ENCODE measurements at places on chromosomes 5 and 9. TPM values are rescaled to one million over a fixed set of nuclear protein-coding genes. Genes with fewer than 3 reads are reported as not detected.

GRCh38 chr9:106326493-106326892 lies 536.5 kb upstream of the ZNF462 start:
- H3K36me3 ChIP-seq = no peaks in the 10 kb centered on the region
- H3K4me1 ChIP-seq = no peaks in the 10 kb centered on the region
- DNase-seq = no peak
- no peak overlapping the region for H3K27ac ChIP-seq

GRCh38 chr9:118578467-118578866 lies 790.8 kb downstream of the BRINP1 start:
- no peak overlapping the region for H3K4me3 ChIP-seq
- no peaks in the 10 kb centered on the region for H3K36me3 ChIP-seq
- no peaks in the 10 kb centered on the region for H3K27me3 ChIP-seq
- no peaks in the 10 kb centered on the region for H3K4me1 ChIP-seq

GRCh38 chr9:133003671-133004090 lies 25.2 kb downstream of the GFI1B start:
- H3K4me1 ChIP-seq = no peaks in the 10 kb centered on the region
- no peaks in the 10 kb centered on the region for H3K36me3 ChIP-seq
- peaks cover 25% of the 10 kb centered on the region for H3K27me3 ChIP-seq
- no peak for DNase-seq
- H3K27ac ChIP-seq = no peak overlapping the region

GRCh38 chr5:117433818-117434217 lies 859.2 kb upstream of the SEMA6A start:
- H3K36me3 ChIP-seq = no peaks in the 10 kb centered on the region
- H3K4me1 ChIP-seq = no peaks in the 10 kb centered on the region
- no peak overlapping the region for H3K4me3 ChIP-seq
- H3K27me3 ChIP-seq = no peaks in the 10 kb centered on the region
- no peak overlapping the region for H3K27ac ChIP-seq

GRCh38 chr5:154520861-154521453 lies 42.9 kb upstream of the HAND1 start:
- H3K4me3 ChIP-seq = no peak overlapping the region
- no peak for DNase-seq
- no peaks in the 10 kb centered on the region for H3K4me1 ChIP-seq
- no peaks in the 10 kb centered on the region for H3K27me3 ChIP-seq

DNA sequence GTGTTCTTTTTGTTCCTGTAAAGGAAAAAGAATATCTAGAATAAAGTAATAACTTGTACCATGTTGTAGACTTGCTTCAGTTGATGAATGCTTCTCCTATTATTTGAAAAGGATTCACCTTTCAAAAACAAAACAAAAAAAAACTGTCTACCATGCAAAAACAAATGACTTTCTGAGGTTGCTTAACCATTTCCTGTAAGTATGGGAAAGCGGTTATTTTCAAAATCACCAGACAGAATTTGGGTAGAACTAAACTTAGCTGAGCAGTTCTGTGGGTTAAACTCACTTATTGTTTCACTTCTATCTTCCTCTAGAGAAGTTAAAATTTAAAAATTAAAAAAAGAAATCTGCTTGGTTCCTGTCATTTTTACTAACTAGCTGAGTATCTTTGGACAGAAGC lies 25.2 kb downstream of the LNPEP start:
- no peak overlapping the region for H3K4me3 ChIP-seq
- no peaks in the 10 kb centered on the region for H3K27me3 ChIP-seq
- no peaks in the 10 kb centered on the region for H3K36me3 ChIP-seq

- H3K4me1 ChIP-seq = no peaks in the 10 kb centered on the region
- no peak overlapping the region for H3K4me3 ChIP-seq
- H3K27me3 ChIP-seq = no peaks in the 10 kb centered on the region
Measured at GRCh38 chr9:113857875-113858274, 18.2 kb upstream of the ZNF618 start.

DNA sequence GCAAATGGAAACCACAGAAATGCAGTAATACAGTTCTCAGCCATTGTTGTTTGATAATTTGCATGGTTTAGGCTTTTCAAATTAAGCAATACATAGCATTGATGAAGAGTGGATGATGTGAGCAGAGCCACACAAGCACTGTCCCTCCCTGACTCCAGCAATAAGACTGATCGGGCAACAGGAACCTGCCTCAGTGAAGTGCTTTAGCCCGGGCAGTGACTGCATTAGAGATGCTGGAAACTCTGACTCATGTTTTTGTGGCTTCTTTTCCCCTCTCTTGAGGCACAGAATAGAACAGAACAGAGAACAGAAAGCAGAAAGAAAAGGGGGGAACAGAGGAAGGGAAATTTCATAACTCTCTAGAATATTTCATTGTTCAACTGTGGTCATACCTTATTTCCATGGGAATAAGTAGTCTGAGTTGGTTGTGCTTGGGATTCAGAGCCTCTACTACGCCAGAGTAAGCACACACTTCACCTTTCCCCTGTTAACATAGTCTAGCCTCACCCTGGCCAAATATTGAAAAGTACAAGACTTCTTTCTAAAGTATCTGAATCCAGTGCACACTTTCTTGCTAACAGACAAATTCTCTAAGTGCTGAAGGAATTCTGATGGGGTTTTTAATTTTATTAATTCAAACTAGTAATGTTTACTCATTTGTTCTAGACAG lies 164.8 kb upstream of the VCAN start:
- peak; percentile 67 for DNase-seq
- H3K27ac ChIP-seq = no peak overlapping the region
- H3K36me3 ChIP-seq = no peaks in the 10 kb centered on the region
- H3K4me3 ChIP-seq = no peak overlapping the region
- no peaks in the 10 kb centered on the region for H3K4me1 ChIP-seq

GRCh38 chr9:100083448-100084127 lies 15.2 kb downstream of the ERP44 start:
- no peaks in the 10 kb centered on the region for H3K27me3 ChIP-seq
- no peaks in the 10 kb centered on the region for H3K36me3 ChIP-seq
- H3K27ac ChIP-seq = no peak overlapping the region
- peaks cover 70% of the 10 kb centered on the region for H3K4me1 ChIP-seq
- no peak for DNase-seq

DNA sequence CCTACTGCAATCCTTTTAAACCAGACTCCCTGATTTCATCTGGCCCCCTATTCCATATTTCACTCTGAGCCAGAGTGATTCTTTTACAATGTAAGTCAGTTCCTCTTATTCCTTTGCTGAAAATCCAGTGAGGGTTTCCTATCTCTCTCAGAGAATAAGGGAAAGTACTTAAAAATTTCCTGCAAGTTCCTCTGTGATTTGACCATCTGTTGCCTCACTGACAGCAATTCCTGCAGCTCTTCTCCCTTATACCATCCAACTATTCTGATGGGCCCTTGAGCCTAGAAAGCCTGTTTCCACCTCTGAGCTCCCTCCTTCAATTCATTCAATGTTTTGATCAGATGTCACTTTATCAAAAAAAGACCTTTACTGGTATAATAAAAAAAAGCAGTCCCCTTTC lies 317.1 kb upstream of the CCNH start:
- DNase-seq = no peak
- no peak overlapping the region for H3K27ac ChIP-seq
- no peaks in the 10 kb centered on the region for H3K36me3 ChIP-seq

DNA sequence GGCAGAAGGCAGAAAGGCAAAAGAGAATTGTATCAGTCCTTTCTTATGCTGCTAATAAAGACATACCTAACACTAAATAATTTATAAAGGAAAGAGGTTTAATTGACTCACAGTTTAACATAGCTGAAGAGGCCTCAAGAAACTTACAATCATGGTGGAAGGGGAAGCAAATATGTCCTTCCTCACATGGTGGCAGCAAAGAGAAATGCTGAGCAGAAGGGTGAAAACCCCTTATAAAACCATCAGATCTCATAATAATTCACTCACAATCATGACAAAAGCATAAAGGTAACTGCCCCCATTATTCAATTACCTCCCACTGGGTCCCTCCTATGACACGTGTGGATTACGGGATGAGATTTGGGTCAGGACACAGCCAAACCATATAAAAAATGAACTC lies 312.5 kb upstream of the PTGER4 start:
- H3K4me3 ChIP-seq = no peak overlapping the region
- H3K27ac ChIP-seq = no peak overlapping the region
- no peak for DNase-seq
- H3K27me3 ChIP-seq = no peaks in the 10 kb centered on the region
- H3K4me1 ChIP-seq = no peaks in the 10 kb centered on the region

GRCh38 chr5:36236801-36237200 lies 4.9 kb downstream of the NADK2 start:
- no peak overlapping the region for H3K4me3 ChIP-seq
- H3K36me3 ChIP-seq = no peaks in the 10 kb centered on the region
- no peak for DNase-seq
- H3K4me1 ChIP-seq = peaks cover 21% of the 10 kb centered on the region
- H3K27ac ChIP-seq = no peak overlapping the region
- H3K27me3 ChIP-seq = no peaks in the 10 kb centered on the region

DNA sequence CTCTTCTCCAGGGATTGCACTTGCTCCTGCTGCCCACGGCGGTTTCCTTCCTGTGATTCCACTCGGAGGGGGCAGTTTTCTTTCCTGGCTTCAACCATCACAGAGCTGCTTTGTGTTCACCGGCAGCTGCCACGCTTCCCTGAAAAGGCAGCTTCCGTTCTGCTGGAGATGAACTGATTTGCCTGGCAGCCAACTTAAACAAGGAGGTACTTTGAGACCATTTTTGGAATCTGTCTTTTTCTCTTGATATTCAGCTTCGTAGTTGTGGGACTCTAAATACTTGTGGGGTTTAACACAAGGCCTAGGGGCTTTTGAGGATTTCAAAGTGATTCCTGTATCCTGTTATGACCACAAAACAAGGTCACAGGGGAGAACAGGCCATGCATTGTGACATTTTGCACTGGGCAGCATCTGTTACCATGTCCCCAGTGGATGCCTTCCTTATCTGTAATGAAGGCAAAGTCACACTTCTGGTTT lies 192.0 kb downstream of the MTRR start:
- H3K4me3 ChIP-seq = no peak overlapping the region
- no peaks in the 10 kb centered on the region for H3K27me3 ChIP-seq
- no peaks in the 10 kb centered on the region for H3K36me3 ChIP-seq
- no peak for DNase-seq
- H3K4me1 ChIP-seq = no peaks in the 10 kb centered on the region

DNA sequence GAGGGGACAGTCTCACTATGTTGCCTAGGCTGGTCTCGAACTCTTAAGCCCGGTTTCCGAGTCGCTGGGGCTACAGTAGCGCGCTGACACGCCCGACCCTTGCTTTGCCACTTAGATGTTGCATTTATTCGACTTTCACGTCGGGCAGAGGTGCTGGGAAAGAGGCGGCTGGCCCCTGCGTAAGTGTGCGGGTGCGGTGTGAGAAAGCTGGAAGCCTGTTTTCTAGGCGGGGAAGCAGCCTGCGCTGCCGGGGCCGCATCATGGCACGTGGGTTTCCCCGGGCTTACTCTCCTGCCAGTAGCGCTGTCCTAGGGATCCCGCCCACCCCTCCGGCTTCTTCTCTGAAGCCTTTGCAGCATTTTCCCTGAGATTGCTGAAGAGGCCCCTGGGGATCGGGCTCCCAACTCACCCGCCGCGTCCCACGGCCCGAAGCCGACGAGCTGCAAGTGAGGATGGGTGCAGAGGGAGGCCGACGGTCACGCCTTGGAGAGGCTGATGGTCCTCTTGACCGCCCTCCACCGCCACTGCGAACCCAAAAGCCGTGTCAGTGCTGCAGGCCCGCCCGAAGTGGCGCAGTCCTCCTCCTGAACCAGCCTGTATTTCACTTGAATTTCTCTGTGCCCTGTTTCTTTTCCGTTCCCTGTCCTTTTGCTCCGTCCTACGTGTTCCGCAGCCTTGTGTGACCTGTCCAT lies 5.8 kb upstream of the TRIM41 start:
- peak overlapping the region; percentile 64 for H3K27ac ChIP-seq
- H3K4me3 ChIP-seq = peak overlapping the region; percentile 56
- no peaks in the 10 kb centered on the region for H3K27me3 ChIP-seq
- peak; percentile 41 for DNase-seq
- H3K4me1 ChIP-seq = peaks cover 38% of the 10 kb centered on the region
- no peaks in the 10 kb centered on the region for H3K36me3 ChIP-seq

DNA sequence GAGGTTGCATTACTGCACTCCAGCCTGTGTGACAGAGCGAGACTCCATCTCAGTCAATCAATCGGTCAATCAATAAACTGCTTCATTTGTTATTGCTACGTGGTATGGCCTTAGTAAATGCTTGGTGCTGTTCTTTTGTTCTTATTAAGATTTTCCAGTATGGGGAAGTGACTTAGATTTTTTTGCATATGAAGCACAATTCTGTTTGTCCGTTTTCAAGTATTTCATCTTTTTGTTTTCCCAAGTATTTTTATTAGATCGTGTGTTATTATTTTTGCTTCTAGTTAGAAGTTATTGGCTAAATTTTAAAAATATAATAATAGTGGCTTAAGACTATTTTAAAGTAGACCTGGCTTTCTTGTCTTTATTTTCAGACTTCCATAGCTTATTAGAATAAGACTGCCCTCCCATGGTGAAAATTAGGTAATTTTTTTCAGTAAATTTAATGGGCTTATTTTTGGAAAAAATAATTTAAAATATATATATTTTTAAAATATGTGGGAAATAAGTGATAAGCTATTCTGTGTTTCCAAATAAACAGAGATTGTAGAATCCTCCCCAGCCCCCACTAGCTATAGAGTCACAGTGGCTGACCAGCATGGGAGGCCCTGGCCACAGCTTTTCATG lies 14.7 kb upstream of the OMD start:
- no peaks in the 10 kb centered on the region for H3K27me3 ChIP-seq
- DNase-seq = no peak
- H3K4me1 ChIP-seq = no peaks in the 10 kb centered on the region
- H3K27ac ChIP-seq = no peak overlapping the region
- H3K4me3 ChIP-seq = no peak overlapping the region

GRCh38 chr9:16982780-16983310 lies 112.4 kb upstream of the BNC2 start:
- H3K27ac ChIP-seq = no peak overlapping the region
- H3K27me3 ChIP-seq = no peaks in the 10 kb centered on the region
- H3K4me1 ChIP-seq = peaks cover 10% of the 10 kb centered on the region

DNA sequence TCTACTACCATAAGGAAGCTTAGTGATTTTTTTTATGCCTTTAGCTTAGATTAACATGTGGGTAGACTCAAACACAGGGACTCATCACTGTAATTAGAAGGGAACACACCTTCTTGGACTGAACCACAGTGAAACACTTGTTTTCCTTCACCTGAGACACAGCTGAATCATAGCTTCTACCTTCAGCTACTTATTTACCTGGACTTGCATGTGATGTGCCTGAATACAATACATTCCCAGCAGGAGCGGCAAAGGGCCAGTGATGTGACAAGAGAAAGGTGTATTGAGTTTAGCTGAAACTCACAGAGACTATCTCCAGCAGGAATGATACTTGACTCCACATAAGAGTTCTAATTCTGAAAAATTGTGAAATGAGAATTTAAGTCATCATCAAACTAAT lies 37.8 kb downstream of the GRAMD2B start:
- H3K4me1 ChIP-seq = no peaks in the 10 kb centered on the region
- no peak overlapping the region for H3K4me3 ChIP-seq
- DNase-seq = no peak
- H3K36me3 ChIP-seq = no peaks in the 10 kb centered on the region

- H3K4me1 ChIP-seq = peaks cover 40% of the 10 kb centered on the region
- H3K27ac ChIP-seq = peak overlapping the region; percentile 88
- H3K36me3 ChIP-seq = no peaks in the 10 kb centered on the region
- H3K4me3 ChIP-seq = no peak overlapping the region
- H3K27me3 ChIP-seq = no peaks in the 10 kb centered on the region
Measured at GRCh38 chr5:73624888-73625287, 1.1 kb upstream of the ARHGEF28 start.

Gene FLT4
- total RNA-seq = 1.6 TPM

Gene RPP25L
- total RNA-seq = 16.5 TPM

Gene DRD1
- not detected for total RNA-seq

Gene PIK3R1
- 128 TPM for total RNA-seq

Gene NANS
- 66.5 TPM for total RNA-seq

Gene PLCXD3
- total RNA-seq = 2.6 TPM

Gene MARVELD2
- 20.6 TPM for total RNA-seq

Gene ARHGEF28
- total RNA-seq = 130 TPM

Gene HABP4
- 45.1 TPM for total RNA-seq

Gene ADAMTS16
- total RNA-seq = not detected
